ENCODE measurements at places on chromosomes 2 and 18.

DNA sequence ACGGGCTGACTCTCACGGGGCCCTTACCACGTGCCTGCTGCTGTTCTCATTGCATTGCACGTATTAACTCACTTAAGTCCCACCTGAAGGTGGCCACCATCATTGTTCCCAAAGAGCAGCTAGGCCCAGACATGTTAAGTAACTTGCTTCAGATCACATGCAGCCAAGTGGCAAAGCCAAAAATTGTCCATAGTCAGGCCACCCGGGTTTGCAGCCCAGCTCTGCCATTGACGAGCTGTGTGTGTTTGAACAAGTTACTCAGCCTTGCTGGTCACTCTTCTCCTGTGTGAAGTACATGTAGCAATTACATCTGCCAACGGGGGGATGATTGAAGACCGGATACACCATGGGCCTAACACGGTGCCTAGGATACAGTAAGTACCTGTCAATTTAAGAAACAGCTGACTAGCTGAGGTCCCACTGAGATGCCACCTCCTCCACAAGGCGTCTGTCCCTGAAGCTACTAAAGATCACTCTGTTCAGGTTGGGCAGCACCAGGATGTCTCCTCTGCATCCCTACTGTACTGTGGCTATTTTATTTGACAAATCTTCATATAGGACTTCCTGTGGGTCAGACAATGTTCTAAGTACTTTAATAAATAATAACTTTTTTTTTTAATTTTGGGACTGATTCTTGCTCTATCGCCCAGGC, 154.2 kb upstream of the MYCN start:
- no peak for DNase-seq

GRCh38 chr2:1728821-1729220, 15.5 kb downstream of the PXDN start:
- no peak for DNase-seq

- no peak for DNase-seq
These were observed 63.9 kb downstream of the ARHGAP15 start for GRCh38 chr2:143193121-143193520.

DNA sequence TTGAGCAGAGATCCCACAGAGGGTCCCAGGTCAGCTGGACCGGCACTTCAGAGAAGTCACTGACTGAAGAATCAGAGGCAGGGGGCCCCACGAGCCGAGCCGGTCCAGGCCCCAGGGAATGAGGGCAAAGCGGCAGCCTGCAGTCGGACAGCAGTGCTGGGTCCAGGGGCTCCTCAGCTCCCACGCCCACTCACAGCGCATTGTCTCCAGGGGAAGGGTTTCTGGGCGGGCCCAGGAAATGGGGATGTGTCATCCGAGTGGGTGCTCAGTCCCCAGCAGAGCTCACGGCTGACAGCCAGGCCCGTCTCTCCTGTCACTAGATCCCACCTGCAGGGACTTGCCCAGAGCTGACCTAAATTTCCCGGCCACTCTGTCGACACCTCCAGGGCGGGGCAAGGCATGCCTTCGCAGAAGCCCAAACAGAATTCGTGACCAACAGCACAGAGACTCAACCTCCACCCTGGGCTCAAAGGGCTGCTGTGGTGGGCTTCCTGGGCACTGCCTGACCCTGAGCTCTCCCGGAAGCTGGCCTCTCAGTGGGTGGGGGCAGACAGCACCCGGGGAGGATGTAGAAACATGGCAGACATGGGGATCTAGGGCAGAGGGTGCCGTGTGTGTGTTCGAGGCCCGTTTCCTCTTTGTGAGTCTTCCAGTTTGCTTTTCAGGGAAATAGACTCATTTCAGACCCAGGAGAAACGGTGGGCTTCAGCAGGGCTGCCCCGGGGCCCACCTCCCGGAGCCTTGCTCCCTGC, 42.1 kb upstream of the TAF1B start:
- DNase-seq = peak; percentile 20

- no peak for DNase-seq
These were observed 50.5 kb downstream of the MRPL35 start for GRCh38 chr2:86249579-86250391.

- DNase-seq = no peak
These were observed 348.6 kb upstream of the ID2 start for GRCh38 chr2:8333177-8333831.

GRCh38 chr2:210899131-210899530, 342.7 kb downstream of the CPS1 start:
- DNase-seq = no peak

- no peak for DNase-seq
These were observed 172.8 kb downstream of the RNF144A start for GRCh38 chr2:7089898-7090510.

- DNase-seq = no peak
These were observed 284.3 kb upstream of the SPRED2 start for GRCh38 chr2:65716698-65717097.
